ENCODE measurements at places on chromosomes 11 and 22. TPM values are rescaled to one million over a fixed set of nuclear protein-coding genes. Genes with fewer than 3 reads are reported as not detected.

Gene LRRC56
- polyA plus RNA-seq: 1.4 TPM

Gene PPME1
- 13.3 TPM for polyA plus RNA-seq

Gene SLCO2B1
- polyA plus RNA-seq: 23.4 TPM

Gene DERL3
- 26.4 TPM for polyA plus RNA-seq

Gene HTR3A
- 0.06 TPM for polyA plus RNA-seq

Gene DBX1
- polyA plus RNA-seq: not detected

Gene LRRC74B
- not detected for polyA plus RNA-seq

Gene CHRM1
- polyA plus RNA-seq: not detected

Gene OR4D6
- not detected for polyA plus RNA-seq

Gene GLYAT
- 0.90 TPM for polyA plus RNA-seq

Gene PAK1
- polyA plus RNA-seq: 10.3 TPM

Gene FDXACB1
- 0.89 TPM for polyA plus RNA-seq

Gene TYR
- not detected for polyA plus RNA-seq

Gene GRAMD1B
- 0.34 TPM for polyA plus RNA-seq

Gene IFTAP
- 21.5 TPM for polyA plus RNA-seq

Gene MAPK12
- 4.7 TPM for polyA plus RNA-seq

Gene ADM2
- polyA plus RNA-seq: 6.1 TPM

Gene FADS2
- polyA plus RNA-seq: 10.2 TPM

Gene RNF26
- polyA plus RNA-seq: 11.1 TPM

Gene MMP8
- 5.2 TPM for polyA plus RNA-seq

Gene ZNF215
- 2.8 TPM for polyA plus RNA-seq

Gene BATF2
- polyA plus RNA-seq: 5.5 TPM

Gene TAF6L
- 13.1 TPM for polyA plus RNA-seq

Gene LINC01488
- not detected for polyA plus RNA-seq

Gene LRP4
- polyA plus RNA-seq: 2.0 TPM

Gene RASL10A
- polyA plus RNA-seq: 0.90 TPM

Gene OR6T1
- polyA plus RNA-seq: not detected

Gene PGR
- 0.22 TPM for polyA plus RNA-seq

Gene ACAD8
- 24.2 TPM for polyA plus RNA-seq

Gene TRPC6
- 0.56 TPM for polyA plus RNA-seq

Gene RRM1
- polyA plus RNA-seq: 20.5 TPM

Gene ALDH3B2
- 0.16 TPM for polyA plus RNA-seq

Gene FLRT1
- polyA plus RNA-seq: 0.11 TPM

Gene EIF3F
- polyA plus RNA-seq: 277 TPM

Gene SYCE3
- polyA plus RNA-seq: not detected

Gene PDE2A
- polyA plus RNA-seq: 40.8 TPM

Gene OR8G5
- polyA plus RNA-seq: not detected

Gene CEND1
- polyA plus RNA-seq: 0.09 TPM

Gene APOBEC3H
- not detected for polyA plus RNA-seq

Gene HTR3B
- polyA plus RNA-seq: not detected

Gene GRIA4
- 0.26 TPM for polyA plus RNA-seq
